Uterus (tissue), 4 donors: ENCODE measurements at places on chromosomes 7 and 10. TPM values are rescaled to one million over a fixed set of nuclear protein-coding genes. Genes with fewer than 3 reads are reported as not detected.

ADRB1 gene
- not detected for total RNA-seq

CPA4 gene
- not detected for total RNA-seq

FXYD4 gene
- not detected for total RNA-seq

FAM221A gene
- total RNA-seq: 6.6 TPM

KIF11 gene
- 1.0 TPM for total RNA-seq

PRPS1L1 gene
- not detected for total RNA-seq

GDF2 gene
- not detected for total RNA-seq

PRLHR gene
- 2.4 TPM for total RNA-seq

TWIST1 gene
- total RNA-seq: 18.5 TPM

SPDYE9 gene
- total RNA-seq: 0.14 TPM
